ENCODE measurements at places on chromosomes 5 and 9.

GRCh38 chr5:78064941-78065472 lies 229.5 kb downstream of the AP3B1 start:
- peak; percentile 1 for DNase-seq

DNA sequence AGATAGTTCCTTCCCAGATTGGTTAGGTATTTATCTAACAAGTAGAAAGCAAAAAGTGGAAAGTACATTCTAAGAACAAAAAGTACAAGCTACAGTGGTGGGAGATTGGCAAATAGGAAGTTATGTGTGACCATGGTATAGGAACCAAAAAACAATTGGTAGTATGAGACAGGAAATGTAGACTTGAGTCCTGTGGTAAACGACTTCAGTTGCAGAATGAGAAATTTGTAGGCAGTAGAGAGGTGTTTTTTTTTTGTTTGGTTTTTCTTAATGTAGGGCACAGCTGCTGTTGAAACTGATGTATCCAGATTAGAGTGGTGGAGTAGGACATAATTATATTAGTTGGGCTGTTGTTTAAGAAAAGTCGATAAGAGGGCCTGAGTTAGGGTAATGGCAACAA lies 72.0 kb downstream of the CCNH start:
- DNase-seq: peak; percentile 5

DNA sequence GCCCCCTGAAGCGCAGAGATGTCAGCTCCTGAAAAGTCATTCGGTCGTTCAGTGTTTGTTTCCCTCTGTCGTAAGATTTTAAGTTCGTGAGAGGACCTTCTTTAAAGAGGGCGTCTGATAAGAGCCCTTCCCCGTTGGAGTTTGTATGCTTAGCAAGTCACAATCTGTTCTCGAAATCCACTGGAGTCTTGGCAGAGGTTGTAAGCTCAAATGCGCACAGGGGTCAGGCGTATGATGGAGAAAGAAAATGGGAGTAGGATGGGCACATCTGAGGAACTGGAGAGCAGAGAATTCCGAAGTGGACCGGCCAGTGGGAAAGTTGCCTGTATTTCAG lies 710 bp downstream of the HSD17B4 start:
- peak; percentile 23 for DNase-seq

GRCh38 chr9:71975833-71976232 lies 64.4 kb downstream of the C9orf85 start:
- no peak for DNase-seq

DNA sequence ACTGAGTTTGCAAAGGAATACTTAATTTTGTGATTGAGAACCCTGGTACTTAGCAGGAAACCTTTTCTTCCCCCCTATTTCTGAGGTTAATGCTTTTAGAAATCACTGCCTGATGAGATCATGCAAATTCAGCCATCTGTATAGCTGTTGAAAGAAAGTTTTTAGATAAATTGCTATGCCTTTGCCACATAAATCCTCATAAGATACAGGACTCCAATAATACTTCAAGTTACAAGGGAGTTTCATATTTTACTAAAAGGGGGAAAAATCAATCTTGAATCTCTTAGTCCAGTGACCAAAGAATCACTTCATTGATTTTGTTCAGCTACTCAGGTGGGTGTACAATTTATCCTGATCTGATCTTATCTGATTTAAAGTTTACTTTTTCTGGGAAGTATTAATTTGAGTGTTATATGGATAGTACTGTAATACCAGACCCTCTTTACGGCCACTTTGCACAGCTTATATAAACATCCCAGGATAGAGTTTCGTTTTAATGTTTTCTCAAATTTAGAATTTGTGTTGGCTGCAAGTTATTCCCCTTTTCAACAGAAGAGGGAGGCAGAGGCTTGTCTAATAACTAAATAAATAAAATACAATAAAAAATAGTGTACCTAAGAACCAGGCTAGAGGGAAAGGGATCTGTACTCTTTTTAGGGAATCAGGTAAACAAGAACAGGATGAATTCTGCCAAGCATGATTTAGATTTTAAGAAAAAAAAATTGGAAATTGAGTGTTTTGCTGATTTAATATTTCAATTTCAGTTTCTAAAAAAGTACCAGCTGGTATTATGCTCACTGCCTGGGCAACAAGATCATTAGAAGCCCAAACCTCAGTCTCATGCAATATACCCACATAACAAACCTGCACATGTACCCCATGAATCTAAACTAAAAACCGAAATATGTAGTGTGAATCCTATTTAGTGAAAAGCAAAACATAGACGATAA lies 69.1 kb downstream of the PSAT1 start:
- DNase-seq: peak; percentile 40

- DNase-seq: no peak
These were observed 78.4 kb upstream of the ICE1 start for GRCh38 chr5:5344051-5344571.

- DNase-seq: no peak
These were observed 53.2 kb downstream of the USP20 start for GRCh38 chr9:129888293-129889121.

DNA sequence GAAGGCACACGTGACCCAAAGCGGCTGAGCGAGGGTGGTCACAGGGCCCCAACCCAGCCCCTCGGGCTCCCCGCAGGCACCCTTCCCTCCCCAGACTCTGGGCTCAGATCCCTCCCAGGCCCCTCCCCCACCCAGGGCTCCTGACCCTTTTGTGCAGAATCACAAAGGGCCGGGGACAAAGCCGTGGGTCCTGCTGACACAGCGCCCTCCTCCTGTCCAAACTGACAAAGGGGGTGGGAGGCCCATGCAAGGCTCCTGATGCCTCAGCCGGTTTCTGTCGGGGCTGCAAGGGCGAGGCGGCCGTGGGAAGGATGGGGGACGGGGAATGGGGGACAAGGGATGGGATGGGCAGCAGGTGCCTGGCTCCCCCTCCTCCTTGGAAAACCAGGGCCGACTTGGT lies 43.5 kb upstream of the UBAC1 start:
- no peak for DNase-seq

DNA sequence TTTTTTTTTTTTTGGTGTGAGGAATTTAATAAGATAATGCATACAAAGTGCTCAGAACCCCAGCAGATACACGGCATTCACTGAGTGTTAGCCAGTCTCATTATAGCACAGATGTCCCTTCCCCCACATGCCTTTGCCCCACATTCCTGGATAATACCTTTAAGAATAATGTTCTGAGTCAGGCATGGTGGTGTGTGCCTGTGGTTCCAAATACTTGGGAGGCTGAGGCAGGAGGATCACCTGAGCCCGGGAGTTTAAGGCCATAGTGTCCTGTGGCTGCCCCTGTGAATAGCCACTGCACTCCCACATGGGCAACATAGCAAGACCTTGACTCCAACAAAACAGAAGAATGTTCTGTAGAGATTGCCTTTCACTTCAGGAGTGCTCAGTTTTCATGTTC lies 24.2 kb upstream of the ANKRD18A start:
- DNase-seq: no peak

DNA sequence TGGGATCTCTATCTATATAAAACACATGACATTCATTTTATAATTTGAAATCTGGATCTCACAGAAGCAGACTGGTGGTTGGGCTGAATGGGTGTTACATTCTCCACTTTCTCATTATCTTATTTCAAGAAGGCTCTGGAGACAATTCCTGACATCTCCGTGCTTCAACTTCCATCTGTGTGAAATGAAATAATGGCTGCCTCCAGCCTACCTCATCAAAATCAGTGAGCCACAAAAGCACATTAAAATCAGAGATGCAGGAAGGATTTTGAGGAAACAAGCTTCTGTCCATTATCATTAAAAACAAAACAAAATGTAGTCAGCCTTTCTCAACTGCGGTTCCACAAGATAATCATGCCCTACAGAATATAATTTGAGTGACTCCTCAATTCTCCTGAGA lies 958.3 kb upstream of the DMAC1 start:
- DNase-seq: no peak

DNA sequence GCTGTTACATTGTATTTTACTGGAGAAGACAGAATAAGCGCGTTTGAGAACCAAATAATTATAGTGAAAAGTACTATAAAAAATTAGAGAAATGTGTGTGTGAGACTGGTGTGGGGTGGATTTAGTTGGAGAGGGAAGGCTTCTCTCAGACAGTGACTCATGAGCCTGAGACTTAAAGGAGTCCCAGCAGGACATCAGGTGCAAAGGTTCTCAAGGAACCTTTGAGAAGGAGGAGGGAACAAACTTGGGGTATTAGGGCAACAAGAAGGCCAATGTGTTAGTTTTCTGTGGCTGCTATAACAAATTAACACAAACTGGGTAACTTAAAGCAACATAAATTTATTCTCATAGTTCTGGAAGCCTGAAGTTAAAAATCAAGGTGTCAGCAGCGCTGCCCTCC lies 4.9 kb downstream of the DDX4 start:
- DNase-seq: no peak

DNA sequence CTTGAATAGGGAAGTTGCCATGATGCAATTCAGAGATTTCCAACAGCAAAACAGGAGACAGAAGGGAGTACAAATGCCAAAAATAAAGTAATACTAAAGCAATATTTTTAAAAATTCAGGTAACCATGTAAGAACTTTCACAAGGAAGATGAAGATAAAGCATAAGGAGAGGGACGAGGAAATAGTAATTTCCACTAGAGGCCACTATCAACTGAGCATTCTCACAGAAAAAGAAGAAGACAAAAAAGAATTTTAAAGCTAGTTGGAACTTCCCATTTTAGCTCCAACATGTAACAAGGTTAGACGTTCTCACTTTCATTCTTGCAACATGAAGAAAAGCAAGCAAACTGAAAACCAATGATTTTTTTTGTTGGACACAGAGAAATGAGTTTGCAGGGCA lies 779.9 kb upstream of the CDH6 start:
- no peak for DNase-seq

- no peak for DNase-seq
These were observed 40.3 kb downstream of the KCNN2 start for GRCh38 chr5:114402206-114402605.

DNA sequence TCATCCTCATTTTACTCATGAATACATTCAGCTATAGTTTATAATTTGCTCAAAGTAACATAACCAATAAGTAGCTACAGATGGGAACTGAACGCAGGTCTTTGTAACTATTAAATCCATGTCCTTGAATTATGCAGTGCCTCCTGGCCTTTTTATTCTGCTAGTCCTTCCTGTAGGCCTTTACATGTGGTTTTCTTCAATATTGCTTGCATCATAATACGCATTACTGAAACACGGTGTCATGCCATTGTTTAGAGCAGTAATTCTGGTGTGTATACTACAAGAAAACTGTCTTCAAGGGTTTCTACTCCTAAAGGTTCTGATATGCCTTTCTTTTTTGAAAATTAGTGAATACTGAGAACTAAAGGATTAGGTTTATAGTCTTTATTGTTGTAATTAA lies 20.7 kb downstream of the CWC27 start:
- no peak for DNase-seq

DNA sequence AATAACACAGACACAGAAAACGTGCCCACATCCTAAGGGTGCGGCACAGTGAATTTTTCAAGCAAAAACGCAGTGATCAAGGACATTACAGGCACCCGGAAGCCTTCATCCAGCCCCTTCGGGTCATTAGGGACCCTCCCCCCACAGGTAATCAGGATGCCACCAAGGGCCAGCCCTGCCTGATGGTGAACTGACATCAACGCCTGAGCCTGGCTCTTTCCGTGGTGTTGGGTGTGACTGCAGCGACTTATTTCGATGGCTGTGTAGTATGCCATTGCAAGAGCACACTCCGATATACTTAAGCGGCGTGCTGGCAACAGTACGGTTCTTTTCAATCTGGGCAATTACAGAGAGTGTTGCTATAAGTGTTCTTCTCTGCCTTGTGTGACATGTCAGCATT lies 310.0 kb upstream of the IRX1 start:
- DNase-seq: no peak

GRCh38 chr5:16596581-16596940 lies 20.2 kb downstream of the RETREG1 start:
- DNase-seq: peak; percentile 38

Measured in myocyte (in vitro differentiated cells).